Osteoblast (primary cell): ENCODE measurements at places on chromosomes 2 and 18. TPM values are rescaled to one million over a fixed set of nuclear protein-coding genes. Genes with fewer than 3 reads are reported as not detected.

Gene DYNAP
- total RNA-seq = not detected in 2 replicates

- H3K27me3 ChIP-seq = no peaks in the 10 kb centered on the region
- H3K4me3 ChIP-seq = peak overlapping the region; percentile 41
- peaks cover 34% of the 10 kb centered on the region for H3K4me1 ChIP-seq
- peak overlapping the region; percentile 87 for H3K27ac ChIP-seq
These were observed 84.6 kb downstream of the COLEC12 start for GRCh38 chr18:415617-416612.

Gene MYO5B
- 0.36 and 1.2 TPM in 2 replicates for total RNA-seq

Gene OBSL1
- 60.4 and 65.9 TPM in 2 replicates for total RNA-seq

GRCh38 chr2:234292962-234293243 is 204.0 kb downstream of the ARL4C start:
- no peak for DNase-seq
- H3K4me3 ChIP-seq = no peak overlapping the region
- H3K27ac ChIP-seq = no peak overlapping the region
- H3K27me3 ChIP-seq = no peaks in the 10 kb centered on the region

DNA sequence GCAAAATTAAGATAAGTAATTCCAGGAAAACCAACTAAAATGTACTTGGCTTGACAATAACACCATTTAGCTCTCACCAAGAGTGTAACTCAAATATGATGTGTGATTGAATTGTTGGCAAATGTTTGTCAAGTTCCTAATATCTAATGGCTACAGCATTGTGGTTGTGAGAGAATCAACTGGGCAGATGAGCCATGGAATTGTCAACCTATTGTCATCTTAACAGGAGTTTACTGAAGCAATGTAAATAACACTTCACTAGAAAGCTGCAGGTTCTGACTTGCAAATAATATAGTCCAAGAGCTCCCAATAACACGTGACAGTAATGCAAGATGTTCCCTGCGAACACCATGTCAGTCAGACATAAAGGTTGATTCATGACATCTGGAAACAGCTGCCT is 495.2 kb upstream of the MEIS1 start:
- no peaks in the 10 kb centered on the region for H3K4me1 ChIP-seq
- H3K27ac ChIP-seq = no peak overlapping the region
- no peak for DNase-seq
- H3K27me3 ChIP-seq = no peaks in the 10 kb centered on the region
- H3K36me3 ChIP-seq = no peaks in the 10 kb centered on the region
- H3K4me3 ChIP-seq = no peak overlapping the region

DNA sequence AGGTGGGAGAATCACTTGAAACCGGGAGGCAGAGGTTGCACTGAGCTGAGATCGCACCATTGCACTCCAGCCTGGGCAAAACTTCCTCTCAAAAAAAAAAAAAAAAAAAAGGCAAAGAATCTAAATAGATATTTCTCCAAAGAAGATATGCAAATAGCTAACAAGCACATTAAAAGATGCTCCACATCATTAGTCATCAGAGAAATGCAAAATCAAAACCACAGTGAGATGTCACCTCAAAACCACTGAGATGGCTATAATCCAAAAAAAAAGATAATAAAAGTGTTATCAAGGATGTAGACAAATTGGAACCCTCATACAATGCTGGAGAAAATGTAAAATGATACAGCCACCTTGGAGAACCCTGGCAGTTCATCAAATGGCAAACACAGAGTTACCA is 8.4 kb downstream of the ST8SIA5 start:
- H3K4me3 ChIP-seq = no peak overlapping the region
- no peak for DNase-seq
- no peaks in the 10 kb centered on the region for H3K27me3 ChIP-seq
- no peaks in the 10 kb centered on the region for H3K36me3 ChIP-seq

DNA sequence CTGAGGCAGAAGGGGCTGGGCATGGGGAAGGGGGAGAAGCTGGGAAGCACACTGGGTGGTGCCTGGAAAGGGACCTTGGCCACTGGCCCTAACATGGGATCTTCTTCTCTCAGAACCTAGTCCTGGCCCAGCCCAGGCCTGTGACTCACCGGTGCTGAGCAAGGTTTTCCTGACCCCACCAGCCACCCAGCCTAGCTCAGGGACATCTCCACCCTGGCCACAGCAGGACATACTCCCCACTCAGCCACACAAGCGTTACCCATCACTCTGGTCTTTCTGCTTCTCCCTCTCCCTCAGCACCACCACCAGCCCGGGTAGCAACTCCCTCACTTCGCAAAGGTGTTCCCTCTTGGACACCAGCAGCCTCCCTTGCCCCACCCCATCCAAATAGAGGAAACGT is 22.8 kb downstream of the TNS1 start:
- H3K4me1 ChIP-seq = peaks cover 15% of the 10 kb centered on the region
- peak; percentile 90 for DNase-seq
- H3K27ac ChIP-seq = no peak overlapping the region
- no peak overlapping the region for H3K4me3 ChIP-seq
- H3K27me3 ChIP-seq = no peaks in the 10 kb centered on the region
- no peaks in the 10 kb centered on the region for H3K36me3 ChIP-seq

DNA sequence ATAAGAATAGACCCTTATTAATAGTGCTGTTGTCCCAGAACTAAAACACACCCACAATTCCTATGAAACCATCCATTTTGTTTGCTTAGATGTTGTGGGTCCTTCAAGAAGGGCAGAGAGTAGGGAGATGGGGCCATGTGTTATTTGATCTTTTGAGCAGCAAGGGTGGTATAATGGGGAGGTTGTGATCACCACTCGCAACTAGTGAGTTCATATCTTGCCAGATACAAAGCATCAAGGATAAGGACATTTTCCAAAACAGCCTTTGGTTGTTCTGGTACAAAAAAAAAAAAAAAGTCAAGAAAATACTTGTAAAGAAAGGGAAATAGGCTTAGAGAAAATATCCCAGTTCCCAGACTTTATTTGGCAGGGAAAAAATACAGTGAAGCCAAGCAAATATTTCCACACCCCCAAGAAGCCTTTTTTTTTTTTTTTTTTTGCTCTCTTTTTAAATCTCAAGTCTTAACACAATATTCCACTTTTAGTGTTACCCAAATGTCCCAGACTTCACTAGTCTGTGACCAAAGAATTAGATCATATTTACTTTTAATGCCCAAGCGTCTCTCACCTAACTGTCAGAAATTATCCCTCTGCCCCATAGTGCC is 54.1 kb downstream of the ANTXR1 start:
- no peaks in the 10 kb centered on the region for H3K27me3 ChIP-seq
- peaks cover 5% of the 10 kb centered on the region for H3K4me1 ChIP-seq
- peaks cover 27% of the 10 kb centered on the region for H3K36me3 ChIP-seq
- H3K27ac ChIP-seq = no peak overlapping the region
- no peak for DNase-seq

DNA sequence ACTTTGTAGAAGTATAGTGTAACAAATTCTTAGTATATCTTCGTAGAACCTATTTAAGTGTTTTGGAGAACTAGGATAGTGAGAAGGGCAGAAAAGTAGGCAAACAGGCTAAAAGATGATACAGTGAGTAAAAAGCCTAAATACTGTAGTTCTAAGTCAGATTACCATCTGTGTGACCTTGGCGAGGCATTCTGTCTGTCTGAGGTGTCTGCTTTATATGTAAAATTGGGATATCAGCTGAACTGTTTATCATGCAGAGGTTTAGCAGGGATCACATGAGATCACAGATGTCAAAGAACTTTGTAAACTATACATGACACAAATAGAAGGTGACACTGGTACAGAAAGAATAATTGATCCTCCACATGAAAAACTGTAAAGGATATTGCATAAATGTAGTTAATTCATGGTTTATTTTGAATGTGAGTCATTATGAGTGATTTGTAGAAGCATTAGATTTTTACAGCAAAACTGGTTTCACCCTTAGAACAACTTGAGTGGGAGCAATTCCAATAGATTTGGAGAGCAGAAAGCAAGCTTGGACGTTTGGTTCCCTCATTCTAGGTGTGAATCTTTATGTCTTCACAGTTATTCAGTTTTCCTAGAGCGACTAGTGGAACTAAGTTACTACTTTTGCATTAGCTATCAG is 41.9 kb downstream of the TAF1B start:
- H3K4me1 ChIP-seq = peaks cover 13% of the 10 kb centered on the region
- H3K27ac ChIP-seq = peak overlapping the region; percentile 39
- H3K36me3 ChIP-seq = peaks cover 6% of the 10 kb centered on the region
- no peaks in the 10 kb centered on the region for H3K27me3 ChIP-seq
- H3K4me3 ChIP-seq = no peak overlapping the region
- DNase-seq = peak; percentile 59

DNA sequence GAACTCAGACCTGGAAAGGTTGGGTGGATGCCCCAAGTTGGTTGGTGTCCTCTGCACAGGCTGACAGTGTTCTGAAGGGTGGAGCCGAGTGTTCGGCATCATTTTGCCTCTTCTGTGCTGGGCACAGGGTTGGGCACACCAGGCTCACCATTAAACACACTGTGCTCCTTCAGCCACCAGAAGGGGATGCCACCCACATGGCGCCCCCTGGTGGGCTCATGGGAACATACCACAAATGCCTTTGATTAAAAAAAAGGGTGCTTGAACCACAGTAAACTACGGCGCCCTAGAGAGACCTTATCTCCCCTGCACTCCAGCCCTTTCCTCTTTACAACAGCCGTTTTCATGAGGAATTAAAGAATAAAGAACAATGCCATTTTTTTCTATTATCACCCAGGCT is 89.4 kb downstream of the CELF4 start:
- DNase-seq = peak; percentile 91
- no peaks in the 10 kb centered on the region for H3K27me3 ChIP-seq
- H3K4me1 ChIP-seq = no peaks in the 10 kb centered on the region
- no peak overlapping the region for H3K4me3 ChIP-seq

- H3K4me1 ChIP-seq = peaks cover 2% of the 10 kb centered on the region
- no peaks in the 10 kb centered on the region for H3K36me3 ChIP-seq
- H3K27ac ChIP-seq = no peak overlapping the region
- no peak overlapping the region for H3K4me3 ChIP-seq
- no peak for DNase-seq
These were observed 13.2 kb upstream of the ILKAP start for GRCh38 chr2:238216651-238217184.

DNA sequence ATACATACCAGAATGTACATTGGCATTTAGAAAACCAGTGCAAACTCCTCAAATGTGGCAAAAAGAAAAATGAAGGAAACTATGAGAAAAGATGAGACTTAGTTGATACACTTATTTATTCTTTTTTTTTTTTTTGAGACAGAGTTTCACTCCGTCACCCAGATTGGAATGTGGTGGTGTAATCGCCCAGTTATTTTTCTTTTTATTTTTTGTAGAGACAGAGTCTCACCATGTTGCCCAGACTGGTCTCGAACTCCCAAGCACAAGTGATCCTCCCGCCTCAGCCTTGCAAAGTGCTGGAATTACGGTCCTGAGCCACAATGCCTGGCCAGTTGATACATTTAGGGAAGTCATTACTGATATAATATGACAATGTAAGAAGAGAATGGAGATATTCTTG is 274.2 kb upstream of the LRATD1 start:
- no peak for DNase-seq

Gene MARCHF4
- 0.72 and 1.5 TPM in 2 replicates for total RNA-seq

Gene FEV
- not detected in 2 replicates for total RNA-seq

DNA sequence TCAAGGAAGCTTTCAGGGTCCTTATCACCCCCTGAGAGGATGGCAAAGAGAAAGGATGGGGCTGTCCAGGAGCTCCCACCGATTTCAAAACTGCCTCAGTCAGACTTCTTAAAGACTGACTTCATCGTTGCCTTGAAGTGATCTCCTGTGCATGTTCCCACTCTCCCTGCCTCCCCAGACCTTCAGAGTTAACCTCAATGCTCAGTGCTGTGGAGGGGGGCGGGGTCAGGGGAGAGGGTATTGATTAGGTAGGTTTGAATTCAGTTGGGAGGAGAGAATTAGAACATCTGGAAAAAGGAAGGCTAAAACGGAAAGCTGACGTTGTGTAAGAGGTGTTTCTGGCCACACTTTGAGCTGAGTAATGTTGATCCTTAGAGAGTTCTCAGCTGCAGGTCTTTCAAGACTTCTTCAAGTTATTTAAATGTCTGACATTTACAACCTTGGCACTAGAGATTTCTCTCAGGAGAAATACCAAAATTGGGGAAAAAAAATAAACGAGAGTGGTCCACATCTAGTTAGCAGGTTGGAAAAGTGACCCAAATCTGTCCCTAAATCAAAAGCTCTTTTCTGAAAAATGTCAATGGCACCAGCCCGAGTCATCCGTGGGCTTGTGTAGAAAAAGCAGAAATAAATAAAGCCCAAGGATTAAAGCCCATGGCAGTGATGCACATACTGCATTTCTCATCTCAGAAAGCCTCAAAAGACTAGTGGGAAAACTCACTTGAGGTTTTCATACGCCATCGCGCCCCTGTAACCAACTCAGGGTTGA is 134.7 kb upstream of the EPAS1 start:
- no peaks in the 10 kb centered on the region for H3K36me3 ChIP-seq
- no peak for DNase-seq
- H3K27ac ChIP-seq = peak overlapping the region; percentile 11
- no peaks in the 10 kb centered on the region for H3K27me3 ChIP-seq

DNA sequence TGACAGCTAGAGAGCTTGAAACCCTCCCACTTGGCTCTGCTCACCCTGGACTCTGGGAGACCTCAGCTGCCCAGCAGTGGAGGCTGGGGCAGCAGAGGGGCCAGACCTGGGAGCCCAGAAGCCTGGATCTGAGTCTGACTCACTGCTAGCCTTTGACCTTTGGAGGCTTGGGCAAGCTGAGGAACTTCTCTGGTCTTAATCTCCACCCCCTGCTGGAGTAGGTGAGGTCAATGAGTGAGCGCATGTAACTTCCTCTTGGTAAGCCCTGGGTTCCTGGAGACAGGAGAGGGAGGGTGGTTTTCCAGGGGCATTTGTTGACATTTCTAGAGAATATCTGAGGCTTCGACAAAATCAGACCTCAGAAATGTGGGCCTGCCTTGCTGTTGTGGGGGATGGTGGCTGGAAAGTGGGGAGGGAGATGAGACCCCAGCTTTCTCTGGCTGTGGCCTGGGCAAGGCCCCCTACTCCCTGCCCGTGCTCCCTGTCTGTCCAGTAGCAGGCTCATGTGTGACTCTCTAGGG is 73.0 kb upstream of the YWHAQ start:
- no peaks in the 10 kb centered on the region for H3K27me3 ChIP-seq
- H3K4me1 ChIP-seq = peaks cover 17% of the 10 kb centered on the region
- H3K36me3 ChIP-seq = no peaks in the 10 kb centered on the region
- peak overlapping the region; percentile 6 for H3K4me3 ChIP-seq
- peak; percentile 96 for DNase-seq

DNA sequence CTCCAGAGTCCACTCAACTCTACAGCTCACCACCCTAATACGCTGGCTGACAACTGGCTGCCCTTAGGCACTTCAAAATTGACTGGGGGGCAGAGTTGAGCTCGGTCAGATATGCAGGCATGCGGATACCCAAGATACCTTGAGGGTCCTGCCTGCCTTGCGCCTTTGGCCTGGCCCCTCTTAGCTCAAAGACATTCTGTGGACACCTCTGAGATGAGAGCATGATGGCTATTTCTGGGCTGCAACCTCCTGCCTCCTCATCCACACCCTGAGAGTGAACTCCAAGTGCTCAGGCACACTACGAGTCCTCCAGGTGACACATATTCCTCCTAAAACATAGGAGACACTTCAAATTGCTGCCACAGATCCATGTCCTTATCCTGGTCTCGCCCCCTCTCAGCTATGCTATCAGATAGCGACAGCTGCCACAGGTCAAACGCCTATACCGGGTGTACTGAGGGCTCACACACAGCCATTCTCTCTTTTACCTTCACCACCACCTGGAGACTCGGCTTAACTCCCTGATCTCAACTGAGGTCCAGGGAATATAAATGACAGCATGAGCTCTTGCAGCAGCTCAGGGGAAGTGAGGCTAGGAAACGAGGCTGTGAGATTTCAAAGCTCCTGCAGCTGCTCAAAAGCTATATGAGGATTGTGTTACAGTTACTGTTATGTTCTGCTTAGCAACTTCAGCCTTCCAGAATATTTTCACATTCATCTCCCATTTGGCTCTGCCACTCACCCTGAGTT is 60.5 kb upstream of the TEX51 start:
- no peak overlapping the region for H3K27ac ChIP-seq
- DNase-seq = no peak
- no peaks in the 10 kb centered on the region for H3K4me1 ChIP-seq
- no peaks in the 10 kb centered on the region for H3K36me3 ChIP-seq

Gene NT5C1B
- total RNA-seq = not detected in 2 replicates
